ENCODE measurements at places on chromosomes 1 and 21. TPM values are rescaled to one million over a fixed set of nuclear protein-coding genes. Genes with fewer than 3 reads are reported as not detected.
A peak's percentile ranks its signal among the peaks of the same experiment; 100 is the strongest.

Gene PSEN2
- total RNA-seq = 18.5 TPM

Gene ETNK2
- total RNA-seq = 0.47 TPM

Gene NTMT2
- 3.0 TPM for total RNA-seq

Gene FCRL6
- total RNA-seq = 0.87 TPM

GRCh38 chr1:178310685-178311105 lies 186.1 kb downstream of the CLEC20A start:
- H3K4me3 ChIP-seq = no peak overlapping the region
- no peaks in the 10 kb centered on the region for H3K27me3 ChIP-seq
- H3K27ac ChIP-seq = no peak overlapping the region
- no peaks in the 10 kb centered on the region for H3K36me3 ChIP-seq

GRCh38 chr1:11740258-11741192 lies 4.6 kb downstream of the AGTRAP start:
- no peak overlapping the region for H3K4me3 ChIP-seq
- H3K27me3 ChIP-seq = no peaks in the 10 kb centered on the region
- no peaks in the 10 kb centered on the region for H3K4me1 ChIP-seq
- peaks cover 2% of the 10 kb centered on the region for H3K36me3 ChIP-seq
- no peak for DNase-seq
- no peak overlapping the region for H3K27ac ChIP-seq

DNA sequence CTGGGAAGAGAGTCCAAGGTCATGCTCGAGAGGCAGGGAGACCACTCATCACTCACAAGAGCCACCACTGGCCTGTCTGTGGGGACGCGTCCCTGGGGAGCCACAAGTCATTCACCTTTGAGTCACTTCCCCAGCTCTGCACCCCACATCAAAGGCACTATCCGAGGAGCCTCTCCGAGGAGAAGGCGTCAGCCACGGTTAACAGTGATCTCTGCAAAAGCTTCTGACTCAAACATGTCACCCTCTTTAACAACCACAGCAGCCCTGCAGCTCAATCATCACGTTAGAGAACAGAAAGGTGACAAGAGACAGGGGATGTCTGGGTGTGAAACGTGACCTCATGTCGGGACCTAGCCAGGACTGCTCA lies 9.0 kb downstream of the LRRC47 start:
- H3K27me3 ChIP-seq = no peaks in the 10 kb centered on the region
- peaks cover 27% of the 10 kb centered on the region for H3K36me3 ChIP-seq
- H3K4me3 ChIP-seq = no peak overlapping the region
- no peak overlapping the region for H3K27ac ChIP-seq

Gene AJAP1
- total RNA-seq = 0.03 TPM

DNA sequence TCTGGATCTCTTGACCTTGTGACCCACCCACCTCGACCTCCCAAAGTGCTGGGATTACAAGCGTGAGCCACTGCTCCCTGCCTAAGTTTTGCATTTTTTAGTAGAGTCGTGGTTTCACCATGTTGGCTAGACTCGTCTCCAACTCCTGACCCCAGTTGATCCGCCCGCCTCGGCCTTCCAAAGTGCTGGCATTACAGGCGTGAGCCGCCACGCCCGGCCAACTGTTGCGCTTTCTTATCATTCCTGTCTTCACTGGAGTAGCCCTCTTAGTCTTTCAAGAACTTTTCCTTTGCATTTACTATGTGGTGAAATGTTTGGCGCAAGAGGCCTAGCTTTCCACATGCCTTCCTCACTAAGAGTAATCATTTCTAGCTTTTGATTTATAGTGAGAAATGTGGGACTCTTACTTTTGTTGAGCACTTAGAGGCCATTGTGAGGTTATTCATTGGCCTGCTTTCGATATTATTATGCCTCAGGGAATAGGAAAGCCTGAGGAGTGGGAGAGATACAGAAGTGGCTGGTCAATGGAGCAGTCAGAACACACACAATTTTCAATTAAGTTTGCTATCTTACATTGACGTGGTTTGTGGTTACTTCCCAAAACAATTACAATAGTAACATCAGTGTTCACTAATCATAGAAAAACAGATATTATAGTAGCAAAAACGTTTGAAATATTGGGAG lies 111.0 kb downstream of the ZMYM4 start:
- no peak for DNase-seq
- H3K27me3 ChIP-seq = no peaks in the 10 kb centered on the region
- H3K4me3 ChIP-seq = no peak overlapping the region
- peaks cover 36% of the 10 kb centered on the region for H3K36me3 ChIP-seq

- H3K27ac ChIP-seq = peak overlapping the region; percentile 10
- DNase-seq = no peak
- H3K36me3 ChIP-seq = no peaks in the 10 kb centered on the region
- no peaks in the 10 kb centered on the region for H3K27me3 ChIP-seq
Measured at GRCh38 chr1:183893561-183894289, 88.8 kb downstream of the RGL1 start.

DNA sequence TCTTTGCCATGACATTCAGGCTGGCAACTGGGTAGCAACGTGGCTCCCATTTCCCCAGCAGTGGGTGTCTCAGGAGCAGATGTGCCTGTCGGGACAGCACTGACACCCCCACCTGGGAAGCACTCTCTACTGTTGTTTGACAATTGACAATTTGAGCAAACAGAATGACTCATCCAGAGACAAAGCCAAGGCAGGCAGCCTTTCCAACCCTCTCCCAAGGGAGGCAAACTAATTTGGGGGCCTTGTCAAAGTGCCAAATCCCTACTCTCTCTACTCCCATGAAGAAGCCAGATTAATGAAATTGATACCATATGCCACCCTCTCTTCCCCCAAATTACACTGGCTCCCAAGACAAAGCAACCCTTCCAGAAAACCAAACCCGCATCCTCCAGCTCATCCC lies 65.6 kb downstream of the GRIK3 start:
- H3K36me3 ChIP-seq = no peaks in the 10 kb centered on the region
- DNase-seq = no peak
- peaks cover 3% of the 10 kb centered on the region for H3K27me3 ChIP-seq
- no peak overlapping the region for H3K27ac ChIP-seq
- no peak overlapping the region for H3K4me3 ChIP-seq

- H3K36me3 ChIP-seq = no peaks in the 10 kb centered on the region
- H3K27me3 ChIP-seq = no peaks in the 10 kb centered on the region
- no peak overlapping the region for H3K4me3 ChIP-seq
- H3K27ac ChIP-seq = no peak overlapping the region
- DNase-seq = no peak
Measured at GRCh38 chr1:203146537-203146936, 19.0 kb downstream of the ADORA1 start.

- peak; percentile 60 for DNase-seq
- H3K27ac ChIP-seq = peak overlapping the region; percentile 38
- H3K4me3 ChIP-seq = peak overlapping the region; percentile 42
- H3K36me3 ChIP-seq = no peaks in the 10 kb centered on the region
Measured at GRCh38 chr1:247373721-247374141, 42.1 kb upstream of the ZNF496 start.

DNA sequence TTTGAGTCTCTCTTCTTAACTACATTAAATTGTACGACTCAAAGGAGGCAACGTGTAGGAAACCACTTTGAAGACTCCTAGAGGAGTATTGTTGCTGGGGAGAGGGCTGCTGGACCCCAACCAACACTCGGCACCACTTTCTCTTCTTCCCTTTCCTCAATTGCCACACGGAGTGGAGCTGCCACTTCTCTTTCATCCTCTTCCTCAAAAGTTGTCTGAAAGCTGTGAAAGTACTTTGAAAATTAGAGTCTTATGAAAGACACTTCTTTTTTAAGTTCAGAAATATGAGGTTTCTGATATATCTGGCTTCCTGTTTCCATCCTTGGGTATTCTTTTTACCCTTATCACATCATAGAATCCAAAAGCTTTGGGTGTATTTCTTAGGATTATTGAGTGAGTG lies 59.5 kb downstream of the MRPS6 start:
- H3K4me1 ChIP-seq = peaks cover 3% of the 10 kb centered on the region
- H3K27ac ChIP-seq = no peak overlapping the region
- peaks cover 12% of the 10 kb centered on the region for H3K36me3 ChIP-seq
- H3K27me3 ChIP-seq = no peaks in the 10 kb centered on the region

GRCh38 chr1:112514901-112515300 lies 6.1 kb downstream of the WNT2B start:
- no peak overlapping the region for H3K4me3 ChIP-seq
- no peak for DNase-seq
- H3K27me3 ChIP-seq = no peaks in the 10 kb centered on the region

GRCh38 chr21:20108976-20109540 lies 889.2 kb upstream of the NCAM2 start:
- H3K27ac ChIP-seq = no peak overlapping the region
- H3K36me3 ChIP-seq = no peaks in the 10 kb centered on the region
- no peak overlapping the region for H3K4me3 ChIP-seq

DNA sequence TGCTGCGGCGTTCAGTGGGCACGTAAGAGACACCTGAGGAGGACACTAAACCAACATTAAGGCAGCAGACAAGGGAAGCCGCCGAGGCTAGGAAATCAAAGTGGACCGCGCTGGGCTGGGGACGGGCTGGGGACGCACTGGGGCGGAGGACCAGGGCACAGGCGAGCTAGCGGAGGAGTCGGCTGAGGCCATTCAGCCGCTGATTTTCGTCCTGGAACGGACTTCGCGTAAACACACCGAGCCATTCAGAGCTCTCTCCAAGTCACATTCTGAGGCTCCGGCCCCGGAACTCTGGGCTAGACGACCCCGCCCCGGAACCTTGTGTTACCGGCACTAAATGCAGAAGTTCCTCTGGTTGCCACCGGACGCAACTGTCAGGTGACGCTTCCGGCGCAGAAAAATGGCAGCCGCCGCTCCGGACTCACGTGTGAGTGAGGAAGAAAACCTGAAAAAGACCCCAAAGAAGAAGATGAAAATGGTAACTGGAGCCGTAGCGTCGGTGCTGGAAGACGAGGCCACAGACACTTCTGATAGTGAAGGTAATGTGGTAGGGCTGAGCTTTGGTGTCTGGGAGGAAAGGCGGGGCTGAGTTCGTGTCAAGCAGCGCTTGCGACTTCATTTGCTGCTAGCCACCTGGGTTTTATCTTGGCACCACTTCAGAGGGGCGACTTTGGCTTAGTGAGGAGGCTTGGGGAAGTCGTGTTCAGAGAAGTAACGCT lies at the start of gene RRP15:
TSS of gene RRP15 (plus strand) at position 377 of the 719 bp plus-strand sequence. CDS start at position 401, 24 bp downstream.
- H3K27me3 ChIP-seq = no peaks in the 10 kb centered on the region
- H3K4me3 ChIP-seq = peak within 1 kb of the TSS; percentile 81
- peak within 1 kb of the TSS; percentile 82 for H3K27ac ChIP-seq
- DNase-seq = peak; percentile 85
- no peaks in the 10 kb centered on the region for H3K36me3 ChIP-seq

Gene KPRP
- total RNA-seq = not detected

Gene A3GALT2
- total RNA-seq = 0.25 TPM

GRCh38 chr1:3658231-3658615 lies 5.9 kb downstream of the TP73 start:
- H3K36me3 ChIP-seq = no peaks in the 10 kb centered on the region
- DNase-seq = no peak
- no peak overlapping the region for H3K4me3 ChIP-seq

- peak overlapping the region; percentile 29 for H3K4me3 ChIP-seq
- H3K27me3 ChIP-seq = no peaks in the 10 kb centered on the region
- H3K36me3 ChIP-seq = no peaks in the 10 kb centered on the region
- peak; percentile 21 for DNase-seq
- H3K27ac ChIP-seq = peak overlapping the region; percentile 52
- peaks cover 2% of the 10 kb centered on the region for H3K4me1 ChIP-seq
Measured at GRCh38 chr21:29193072-29193471, 62.6 kb downstream of the MAP3K7CL start.
